Lower lobe of right lung (tissue), 2 donors: ENCODE measurements at places on chromosomes 7 and 10. TPM values are rescaled to one million over a fixed set of nuclear protein-coding genes. Genes with fewer than 3 reads are reported as not detected.

RBP3 gene
- not detected for total RNA-seq

YAE1 gene
- total RNA-seq, result 18.1 TPM

FUOM gene
- 31.0 TPM for total RNA-seq

YWHAG gene
- total RNA-seq, result 97.1 TPM

CYP2C9 gene
- total RNA-seq, result 0.38 TPM

ERVW-1 gene
- total RNA-seq, result not detected
